ENCODE measurements at places on chromosomes 5 and 9.

DNA sequence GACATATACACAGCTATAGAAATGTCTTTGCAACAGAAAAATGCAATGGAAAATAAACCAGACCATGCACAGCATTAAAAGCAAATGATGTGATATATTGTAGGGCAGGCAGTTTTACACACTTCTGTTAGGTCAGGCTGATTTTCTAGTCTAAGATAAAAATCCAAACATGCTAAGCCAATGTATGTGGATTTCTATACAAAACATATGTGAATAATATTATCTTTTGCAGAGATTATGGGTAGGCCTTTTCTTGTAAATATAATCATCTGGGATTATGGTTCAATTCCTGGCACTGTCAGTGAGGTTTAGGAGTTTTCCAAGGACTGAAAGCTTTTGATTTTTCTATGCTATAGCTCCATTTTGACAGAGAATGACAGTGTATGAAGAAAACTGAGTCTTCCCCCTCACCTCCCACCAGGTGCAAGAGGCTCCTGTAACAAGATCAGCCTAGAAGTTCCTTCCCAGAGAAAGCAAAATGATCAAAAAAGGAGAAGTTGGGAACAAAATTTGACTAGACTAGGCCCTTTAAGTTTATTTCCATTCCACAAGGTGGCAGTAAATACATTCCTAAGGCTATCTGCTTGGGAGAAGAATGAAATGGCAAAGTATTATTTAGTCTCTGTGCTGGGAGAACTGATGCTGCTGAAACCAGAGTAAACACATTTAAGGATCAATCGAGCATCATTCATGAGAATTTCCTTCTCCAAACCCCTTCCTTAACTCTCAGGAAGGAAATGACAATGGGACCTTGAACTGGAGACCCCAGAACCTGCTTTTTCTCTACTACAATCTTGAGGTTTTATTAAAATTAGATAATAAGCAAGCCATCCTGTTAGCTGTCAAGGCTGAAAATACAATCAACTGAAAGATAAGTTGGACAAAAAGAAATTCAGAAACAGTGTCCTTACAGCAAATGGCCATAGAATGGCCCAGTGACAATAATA, 133.0 kb upstream of the TUT7 start:
- no peak overlapping the region for H3K27ac ChIP-seq
- no peak overlapping the region for H3K4me3 ChIP-seq
- H3K36me3 ChIP-seq, result no peaks in the 10 kb centered on the region

- no peaks in the 10 kb centered on the region for H3K27me3 ChIP-seq
- no peak overlapping the region for H3K27ac ChIP-seq
- H3K4me3 ChIP-seq, result no peak overlapping the region
- no peaks in the 10 kb centered on the region for H3K36me3 ChIP-seq
- no peak for DNase-seq
- H3K4me1 ChIP-seq, result no peaks in the 10 kb centered on the region
Observed at GRCh38 chr9:28064241-28064815, 491.0 kb upstream of the C9orf72 start.

DNA sequence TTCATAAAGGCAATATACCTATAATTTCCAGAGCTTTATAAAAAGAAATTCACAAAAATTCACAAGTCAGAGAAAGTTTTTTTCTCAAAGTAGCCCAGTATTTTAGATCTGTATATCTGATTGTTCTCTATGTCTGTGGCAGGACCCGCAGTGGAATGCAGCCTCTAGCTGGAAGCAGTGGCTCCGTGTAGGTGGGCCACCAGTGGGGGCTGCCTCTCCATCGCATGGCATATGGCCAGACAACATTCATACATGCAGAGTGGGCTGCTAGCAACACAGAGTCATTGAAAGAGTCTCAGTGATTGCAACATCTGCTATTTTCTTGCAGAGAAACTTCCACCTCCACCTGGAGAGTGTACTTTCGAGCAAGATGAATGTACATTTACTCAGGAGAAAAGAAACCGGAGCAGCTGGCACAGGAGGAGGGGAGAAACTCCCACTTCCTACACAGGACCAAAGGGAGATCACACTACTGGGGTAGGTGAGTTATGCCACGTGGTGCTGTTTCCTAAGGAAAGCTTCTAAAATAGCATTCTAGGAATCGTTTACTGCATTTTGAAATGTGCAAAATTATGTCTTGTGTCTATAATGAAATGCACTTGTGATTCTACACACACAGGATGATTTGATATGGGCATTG, 88.5 kb upstream of the SMC5 start:
- peaks cover 21% of the 10 kb centered on the region for H3K36me3 ChIP-seq
- DNase-seq, result no peak
- H3K27ac ChIP-seq, result no peak overlapping the region
- H3K4me3 ChIP-seq, result no peak overlapping the region
- no peaks in the 10 kb centered on the region for H3K4me1 ChIP-seq

GRCh38 chr5:172505845-172506244, 51.5 kb upstream of the SH3PXD2B start:
- no peak overlapping the region for H3K4me3 ChIP-seq
- H3K4me1 ChIP-seq, result peaks cover 13% of the 10 kb centered on the region
- no peaks in the 10 kb centered on the region for H3K36me3 ChIP-seq
- DNase-seq, result no peak
- no peak overlapping the region for H3K27ac ChIP-seq

DNA sequence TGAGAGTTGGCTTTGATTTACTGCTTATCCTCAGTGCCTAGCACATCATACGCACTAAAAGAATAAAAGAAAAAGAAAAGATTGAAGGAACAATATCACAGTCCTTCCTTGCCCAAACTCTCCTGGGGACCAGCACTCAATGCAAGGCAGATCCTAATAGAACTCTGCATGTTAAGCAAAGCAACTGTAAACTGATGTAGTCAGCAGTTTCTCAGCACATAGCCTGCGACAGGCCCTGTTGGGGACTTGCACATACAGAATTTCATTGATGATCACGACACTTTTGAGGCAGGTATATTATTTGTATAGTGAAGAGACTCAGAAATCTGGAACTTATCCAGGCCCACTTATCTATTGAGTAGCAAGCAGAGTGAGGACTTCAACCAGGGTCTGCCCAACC, 15.4 kb downstream of the NIPAL4 start:
- H3K27me3 ChIP-seq, result no peaks in the 10 kb centered on the region
- H3K27ac ChIP-seq, result no peak overlapping the region
- peaks cover 4% of the 10 kb centered on the region for H3K4me1 ChIP-seq
- DNase-seq, result no peak
- no peak overlapping the region for H3K4me3 ChIP-seq

GRCh38 chr5:172834415-172835289, 601 bp downstream of the ERGIC1 start:
- H3K36me3 ChIP-seq, result no peaks in the 10 kb centered on the region
- peaks cover 46% of the 10 kb centered on the region for H3K4me1 ChIP-seq
- H3K27ac ChIP-seq, result peak overlapping the region; percentile 92
- H3K27me3 ChIP-seq, result no peaks in the 10 kb centered on the region
- no peak for DNase-seq

GRCh38 chr5:179307013-179307800, 38.1 kb downstream of the ADAMTS2 start:
- H3K27ac ChIP-seq, result no peak overlapping the region
- peak; percentile 40 for DNase-seq
- no peaks in the 10 kb centered on the region for H3K4me1 ChIP-seq
- no peaks in the 10 kb centered on the region for H3K27me3 ChIP-seq
- no peak overlapping the region for H3K4me3 ChIP-seq

GRCh38 chr5:56564541-56565282, 250.6 kb upstream of the MAP3K1 start:
- H3K36me3 ChIP-seq, result no peaks in the 10 kb centered on the region
- H3K27me3 ChIP-seq, result no peaks in the 10 kb centered on the region
- no peak overlapping the region for H3K4me3 ChIP-seq
- H3K27ac ChIP-seq, result no peak overlapping the region
- no peak for DNase-seq

Data from lower lobe of right lung (tissue), 2 donors.